AG04449 (cell line): ENCODE measurements at places on chromosomes 5 and 9.

DNA sequence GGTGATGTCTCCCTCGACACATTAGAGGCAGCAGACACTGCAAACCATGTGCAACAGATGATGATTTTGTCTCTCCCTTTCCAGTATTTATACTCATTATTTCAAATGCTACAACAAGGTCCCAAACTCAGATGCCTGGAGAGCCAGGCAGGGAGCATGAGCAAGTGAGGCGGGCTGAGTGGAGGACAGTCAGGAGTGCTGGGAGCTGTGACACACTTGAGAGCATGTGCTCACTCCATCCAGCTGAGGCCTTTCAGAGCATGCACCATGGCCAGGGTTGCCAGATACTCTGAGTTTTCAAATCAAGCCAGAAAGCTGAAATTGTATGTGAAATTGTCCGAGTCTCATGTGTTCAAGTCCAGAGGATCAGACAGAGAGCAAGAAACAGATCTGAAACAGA is 55.8 kb upstream of the SLC2A8 start:
- DNase-seq = no peak

DNA sequence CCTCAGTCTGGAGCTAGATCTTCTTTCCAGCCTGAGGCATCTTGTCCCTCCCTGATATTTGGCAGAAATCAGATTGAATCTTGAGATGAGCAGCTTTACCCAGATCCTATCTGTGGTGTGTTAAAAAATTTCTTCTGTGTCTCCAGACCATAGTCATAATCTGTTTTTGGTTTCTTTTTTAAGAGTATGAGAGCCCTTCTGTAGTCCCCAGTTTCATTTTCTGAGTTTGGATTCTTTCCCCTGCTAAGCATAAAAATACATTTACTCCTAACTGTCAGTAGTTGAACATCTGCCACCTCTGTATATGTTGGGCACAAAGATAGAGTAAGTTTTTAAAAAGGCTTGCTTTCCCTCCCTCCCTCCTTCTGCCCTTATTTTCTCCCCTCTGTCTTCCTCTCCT is 137.7 kb downstream of the CNTLN start:
- DNase-seq = no peak

DNA sequence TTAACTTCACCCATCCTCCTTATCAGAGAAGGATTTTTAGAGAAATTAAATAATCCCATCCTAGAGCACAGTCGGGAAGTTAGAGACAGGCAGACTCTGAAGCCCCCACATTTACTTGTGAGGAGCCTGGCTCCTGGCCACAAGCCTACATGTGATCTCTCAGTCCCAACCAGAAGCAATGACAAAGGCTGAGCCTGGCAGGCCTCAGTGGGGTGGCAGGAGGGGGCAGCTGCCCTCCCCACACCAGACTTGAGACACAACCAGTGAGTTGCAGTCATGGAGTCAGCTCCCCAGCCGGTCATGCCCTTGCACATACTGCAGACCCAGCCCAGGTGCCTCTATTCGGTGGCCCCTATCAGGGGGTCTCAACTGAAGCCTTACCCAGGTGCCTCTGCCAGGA is 11.0 kb downstream of the NAIF1 start:
- no peak for DNase-seq

DNA sequence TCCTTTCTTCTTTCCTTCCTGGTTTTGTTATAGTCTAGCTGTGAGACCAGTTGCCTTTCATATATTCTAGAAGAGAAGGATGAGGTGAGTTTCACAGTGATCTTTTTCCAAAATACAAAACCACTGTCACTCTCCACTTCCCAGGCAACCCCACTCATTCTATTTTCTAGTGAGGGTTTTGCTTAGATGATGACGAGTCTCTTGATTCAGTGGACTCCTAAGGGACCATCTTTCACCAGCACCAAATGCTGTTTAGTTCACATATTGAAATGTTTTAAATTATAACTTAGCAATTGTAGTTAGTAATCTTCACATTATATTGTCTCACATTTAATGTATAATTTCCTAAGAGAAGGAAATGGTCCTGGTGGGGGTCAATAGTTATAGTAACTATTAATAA is 25.2 kb downstream of the PIK3R1 start:
- DNase-seq = no peak

GRCh38 chr5:89395111-89395510 is 512.1 kb upstream of the MEF2C start:
- DNase-seq = no peak

DNA sequence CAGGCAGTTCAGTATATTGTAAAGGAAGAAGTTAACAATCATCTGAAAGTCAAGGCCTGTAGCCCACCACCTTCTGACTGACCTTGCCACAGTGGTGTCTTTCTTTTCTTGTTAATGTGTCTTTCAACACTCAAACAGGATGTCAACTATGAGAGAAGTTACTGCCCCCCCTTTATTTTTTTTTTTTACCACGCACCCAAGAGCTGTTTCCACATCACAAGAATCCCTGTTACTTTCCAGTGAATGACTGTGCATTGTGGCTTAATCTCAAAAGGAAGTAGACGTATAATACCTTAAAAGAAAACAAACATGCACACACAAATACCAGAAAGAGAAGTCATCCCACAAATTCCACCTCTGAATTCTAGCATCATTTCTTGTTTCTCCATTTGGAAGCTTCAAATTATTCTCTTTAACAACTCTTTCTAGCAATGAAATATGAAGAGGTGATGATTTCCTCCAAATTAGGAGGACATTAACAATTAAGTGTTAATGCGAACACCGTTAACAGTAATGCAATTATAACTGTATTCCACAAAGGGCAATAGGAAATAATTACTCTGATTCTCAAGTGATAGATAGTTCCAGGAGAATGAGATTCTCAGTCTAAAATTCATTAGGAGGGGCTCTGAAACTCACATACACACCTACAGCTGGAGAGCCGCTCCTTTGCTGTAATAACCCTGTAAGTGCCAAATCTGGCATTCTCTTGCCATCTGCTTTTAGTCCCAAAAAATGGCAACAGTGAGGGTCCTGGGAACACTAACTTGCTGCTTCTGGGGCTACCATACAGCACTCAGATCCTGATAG is 201.0 kb downstream of the EFNA5 start:
- DNase-seq = peak; percentile 52

DNA sequence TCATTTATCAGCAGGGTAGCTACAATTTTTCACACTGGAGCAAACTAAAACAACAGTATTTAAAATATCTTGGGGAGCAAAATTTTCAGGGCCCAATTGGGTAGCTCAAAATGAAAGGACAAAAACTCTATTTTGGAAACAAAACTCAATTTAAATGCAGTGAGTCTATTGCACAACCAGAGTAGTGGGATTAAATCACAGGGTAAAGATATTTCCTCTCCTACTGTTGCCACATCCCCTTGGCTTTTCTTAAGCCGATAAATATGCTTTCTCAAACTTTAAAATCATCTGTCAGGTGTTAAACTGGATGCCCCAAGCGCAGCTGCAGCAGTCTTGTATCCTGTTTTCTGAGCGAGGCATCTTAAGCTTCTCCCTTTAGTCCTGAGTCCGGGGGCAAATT is 1474.3 kb upstream of the CDH9 start:
- no peak for DNase-seq

DNA sequence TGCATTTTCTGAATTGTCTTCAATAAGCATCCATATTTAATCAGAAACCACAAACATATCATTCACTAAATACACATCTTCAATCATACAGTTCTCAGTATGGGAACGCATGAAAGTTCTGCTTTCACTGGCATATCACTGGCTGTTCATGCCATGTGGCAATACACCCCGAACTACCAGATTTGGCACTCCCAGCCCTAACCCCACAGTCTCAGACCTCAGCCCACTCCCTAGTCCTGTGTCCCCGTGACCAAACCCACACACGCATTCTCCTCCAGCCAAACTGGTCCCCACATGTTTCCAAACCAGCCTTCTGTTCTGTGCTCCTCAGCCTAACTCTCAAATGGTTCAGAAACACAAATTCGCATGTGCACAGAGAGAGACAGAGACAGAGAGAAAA is 20.6 kb downstream of the KCNMB1 start:
- DNase-seq = no peak

- no peak for DNase-seq
These were observed 322.7 kb downstream of the MSX2 start for GRCh38 chr5:175047048-175047447.

- no peak for DNase-seq
These were observed 80.7 kb upstream of the PITX1 start for GRCh38 chr5:135114759-135115158.

GRCh38 chr5:128777052-128777451 is 188.2 kb upstream of the SLC27A6 start:
- no peak for DNase-seq

- no peak for DNase-seq
These were observed 105.3 kb upstream of the SPATA31D4 start for GRCh38 chr9:81822967-81823366.

DNA sequence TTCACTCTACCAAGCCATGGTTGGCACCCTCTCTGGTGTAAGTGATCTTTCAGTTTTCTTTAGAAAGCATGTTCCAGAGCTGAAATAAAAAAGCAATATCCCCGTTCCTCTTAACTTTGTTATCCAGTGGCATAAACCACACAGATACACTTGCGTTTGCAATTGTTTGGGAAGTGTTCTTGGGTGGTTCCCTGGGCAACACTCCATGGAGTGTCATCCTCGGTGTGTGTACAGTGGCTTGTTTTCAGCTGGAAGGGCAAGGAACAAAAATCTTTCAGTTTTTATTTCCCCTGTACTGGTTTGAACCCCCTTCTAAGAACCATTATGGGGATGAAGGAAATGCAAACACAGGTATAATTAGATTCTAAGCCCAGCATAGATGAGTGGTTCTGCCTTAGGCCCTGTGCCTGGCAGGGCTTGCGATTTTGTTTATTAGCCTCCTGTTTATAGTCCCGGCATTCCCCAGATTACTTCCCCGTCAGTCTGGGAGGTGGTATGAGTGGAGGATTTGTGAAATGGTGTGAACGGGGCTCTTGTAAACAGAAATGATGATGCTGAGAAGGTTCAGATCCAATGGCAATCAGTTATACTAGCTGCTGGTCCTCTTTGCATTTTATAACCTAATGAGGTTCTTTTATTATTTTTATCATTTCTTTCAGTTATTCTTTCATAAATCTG is 76.0 kb upstream of the CD180 start:
- DNase-seq = no peak

GRCh38 chr9:74784506-74784905 is 103.2 kb downstream of the TRPM6 start:
- DNase-seq = no peak

DNA sequence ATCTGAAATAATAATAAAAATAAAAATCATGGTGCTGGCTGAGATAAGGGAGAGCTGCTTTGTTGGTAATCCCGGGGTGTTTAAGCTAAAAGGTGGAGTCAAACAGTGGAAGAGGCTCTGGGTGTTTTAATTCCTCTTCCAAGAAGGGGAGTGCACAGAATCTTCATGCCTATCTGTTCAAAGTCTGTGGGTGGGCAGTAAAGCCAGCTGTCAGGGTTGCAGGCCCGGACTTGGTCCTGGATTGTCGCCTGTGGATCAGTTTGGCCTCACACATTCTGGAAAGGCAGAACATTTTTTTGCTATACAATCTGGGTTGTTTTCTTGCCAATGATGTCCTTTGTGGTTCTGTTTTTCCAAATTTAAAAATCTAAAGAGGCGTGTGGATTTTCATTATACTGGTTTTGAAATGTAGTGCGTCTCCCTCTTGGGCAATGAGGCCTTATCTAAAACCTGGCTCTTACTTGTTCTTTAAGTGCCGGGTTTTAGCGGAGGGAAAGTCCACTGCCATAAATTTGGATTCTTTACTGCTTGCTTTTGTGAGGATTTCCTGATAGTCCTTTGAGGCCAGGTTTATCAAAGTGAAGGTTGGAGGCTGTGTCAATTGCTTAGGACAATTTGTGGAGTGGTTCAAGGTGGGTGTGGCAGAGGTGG is 5.8 kb downstream of the ANKDD1B start:
- no peak for DNase-seq

GRCh38 chr9:10055886-10056395 is 556.9 kb downstream of the PTPRD start:
- no peak for DNase-seq

DNA sequence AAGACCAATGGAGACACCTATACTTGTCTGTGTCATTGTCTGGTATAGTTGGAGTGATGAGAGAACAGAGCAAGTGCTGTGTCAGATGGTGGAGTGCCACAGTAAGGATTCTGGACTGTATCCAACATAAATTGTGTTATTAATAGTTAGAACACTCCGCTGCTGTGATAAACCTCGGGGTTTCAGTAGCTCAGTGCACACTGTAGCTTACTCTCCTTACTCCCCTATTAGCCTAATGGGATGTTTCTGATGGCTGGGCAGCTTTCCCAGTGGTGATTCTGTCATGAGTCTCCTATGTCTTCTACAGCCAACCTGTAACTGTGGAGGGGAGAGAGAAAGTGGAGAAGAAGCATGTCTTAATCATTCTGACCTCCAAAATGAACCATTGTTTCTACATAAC is 127.6 kb upstream of the PTCH1 start:
- no peak for DNase-seq

GRCh38 chr5:73540192-73540591 is 25.2 kb downstream of the ANKRA2 start:
- no peak for DNase-seq

- DNase-seq = no peak
These were observed 749.8 kb upstream of the GRAMD2B start for GRCh38 chr5:125673359-125673950.

DNA sequence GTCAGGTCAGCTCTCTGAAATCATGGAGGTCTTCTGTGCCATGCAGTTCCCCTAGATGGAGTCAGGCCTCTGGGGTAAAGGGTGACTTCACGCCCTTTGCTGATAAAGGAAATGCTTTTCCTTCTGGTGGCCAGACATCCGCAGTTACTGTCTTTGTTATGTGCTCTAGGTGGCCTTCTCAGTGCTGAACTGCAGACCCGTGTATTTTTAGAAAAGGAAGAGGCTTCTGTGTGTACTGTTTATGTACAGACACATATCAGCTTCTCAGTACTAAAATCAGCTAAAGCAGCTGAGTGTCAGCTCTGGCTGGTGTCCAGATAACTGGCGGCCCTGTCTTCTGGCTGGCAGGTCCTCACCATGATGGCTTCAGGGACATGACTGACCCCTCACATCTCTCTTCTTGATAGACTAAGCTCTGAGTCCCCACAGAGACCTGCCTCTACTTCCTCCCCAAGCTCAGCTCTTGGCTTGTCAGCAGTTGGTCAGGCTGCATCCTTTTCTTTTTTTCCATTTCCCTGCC is 75.3 kb downstream of the ARHGAP26 start:
- no peak for DNase-seq
